ENCODE measurements at places on chromosomes 2 and 18.

- DNase-seq: no peak
These were observed 76.1 kb downstream of the MBP start for GRCh38 chr18:77056344-77057005.

- DNase-seq: peak; percentile 20
These were observed 1.0 kb downstream of the ZDBF2 start for GRCh38 chr2:206275312-206276055.

DNA sequence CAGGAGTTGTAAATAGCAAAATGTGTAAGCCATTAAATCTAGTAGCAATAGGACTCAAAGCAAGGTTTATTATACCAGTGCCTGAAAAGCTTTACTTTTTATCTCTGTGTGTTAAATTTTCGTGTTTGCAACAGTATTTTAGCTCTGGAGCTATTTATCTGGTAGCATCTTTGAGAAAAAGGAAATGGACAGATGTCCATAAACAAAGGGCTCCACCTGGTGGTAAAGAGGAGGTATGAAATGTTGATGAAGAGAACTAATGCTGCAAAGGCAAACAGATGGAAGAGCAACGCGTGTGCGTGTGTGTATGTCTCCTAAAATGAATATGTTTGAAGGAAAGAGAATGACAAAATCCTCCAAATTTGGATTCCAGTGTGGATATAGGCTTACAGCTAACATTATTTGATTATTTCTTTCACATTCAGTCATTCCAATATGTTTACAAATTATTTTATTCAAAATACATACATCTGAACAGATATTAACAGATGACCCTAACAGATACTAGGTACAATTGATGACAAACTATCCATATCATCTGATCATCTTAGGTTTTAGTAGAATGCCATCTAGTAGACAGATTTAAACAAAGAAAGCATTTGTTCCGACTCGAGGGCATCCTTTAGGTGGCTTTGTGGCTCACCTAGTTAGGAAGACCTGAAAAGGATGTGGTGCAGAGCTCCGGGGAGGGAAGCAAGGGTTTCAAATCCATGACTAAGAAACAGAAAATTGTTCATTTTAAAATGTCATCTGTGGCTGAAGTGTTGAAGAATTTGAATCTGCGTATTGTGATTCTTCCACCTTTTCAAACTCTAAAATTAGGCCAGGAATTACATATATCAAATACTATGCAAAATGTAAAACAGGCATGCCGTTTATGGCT, 383.3 kb downstream of the MTX2 start:
- DNase-seq: peak; percentile 76

GRCh38 chr2:20509770-20510490, 63.1 kb downstream of the RHOB start:
- DNase-seq: no peak

DNA sequence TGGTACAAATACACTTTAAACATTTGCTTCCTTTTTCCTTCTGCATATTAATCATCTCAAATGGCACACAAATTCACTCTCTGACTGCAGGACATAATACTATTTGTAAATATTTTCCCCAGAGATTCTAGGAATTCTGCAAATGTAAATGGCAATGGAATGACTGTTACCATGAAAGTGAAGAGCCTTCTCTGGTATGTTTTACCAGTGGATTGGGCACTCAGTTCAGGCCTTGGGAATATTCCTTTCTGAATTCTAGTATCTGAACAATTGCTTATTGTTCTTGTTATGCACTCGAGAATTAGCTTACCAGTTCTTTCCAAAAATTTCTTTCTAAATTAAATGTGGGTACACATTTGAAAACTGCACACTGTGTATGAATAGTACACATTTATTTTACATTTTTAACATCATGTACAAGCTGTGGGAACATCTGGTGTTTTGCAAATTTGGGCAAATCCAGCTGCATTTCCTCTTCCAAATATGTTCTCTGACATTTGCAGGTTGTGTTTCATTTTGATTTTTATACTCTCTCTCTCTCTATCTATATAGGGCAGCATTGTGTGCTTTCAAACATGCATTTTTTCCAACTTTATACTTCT, 289.1 kb downstream of the NBAS start:
- DNase-seq: no peak

DNA sequence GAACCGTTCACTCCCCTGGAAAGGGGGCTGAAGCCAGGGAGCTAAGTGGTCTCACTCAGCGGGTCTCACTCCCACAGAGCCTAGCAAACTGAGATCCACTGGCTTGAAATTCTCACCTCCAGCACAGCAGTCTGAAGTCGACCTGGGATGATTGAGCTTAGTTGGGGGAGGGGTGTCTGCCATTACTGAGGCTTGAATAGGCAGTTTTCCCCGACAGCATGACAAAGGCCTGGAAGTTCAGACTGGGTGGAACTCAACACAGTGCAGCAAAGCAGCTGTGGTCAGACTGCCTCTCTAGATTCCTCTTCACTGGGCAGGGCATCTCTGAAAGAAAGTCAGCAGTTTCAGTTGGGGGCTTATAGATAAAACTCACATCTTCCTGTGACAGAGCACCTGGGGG, 292.5 kb downstream of the NUP35 start:
- DNase-seq: no peak

GRCh38 chr2:22748909-22749308, 636.1 kb upstream of the KLHL29 start:
- DNase-seq: no peak

DNA sequence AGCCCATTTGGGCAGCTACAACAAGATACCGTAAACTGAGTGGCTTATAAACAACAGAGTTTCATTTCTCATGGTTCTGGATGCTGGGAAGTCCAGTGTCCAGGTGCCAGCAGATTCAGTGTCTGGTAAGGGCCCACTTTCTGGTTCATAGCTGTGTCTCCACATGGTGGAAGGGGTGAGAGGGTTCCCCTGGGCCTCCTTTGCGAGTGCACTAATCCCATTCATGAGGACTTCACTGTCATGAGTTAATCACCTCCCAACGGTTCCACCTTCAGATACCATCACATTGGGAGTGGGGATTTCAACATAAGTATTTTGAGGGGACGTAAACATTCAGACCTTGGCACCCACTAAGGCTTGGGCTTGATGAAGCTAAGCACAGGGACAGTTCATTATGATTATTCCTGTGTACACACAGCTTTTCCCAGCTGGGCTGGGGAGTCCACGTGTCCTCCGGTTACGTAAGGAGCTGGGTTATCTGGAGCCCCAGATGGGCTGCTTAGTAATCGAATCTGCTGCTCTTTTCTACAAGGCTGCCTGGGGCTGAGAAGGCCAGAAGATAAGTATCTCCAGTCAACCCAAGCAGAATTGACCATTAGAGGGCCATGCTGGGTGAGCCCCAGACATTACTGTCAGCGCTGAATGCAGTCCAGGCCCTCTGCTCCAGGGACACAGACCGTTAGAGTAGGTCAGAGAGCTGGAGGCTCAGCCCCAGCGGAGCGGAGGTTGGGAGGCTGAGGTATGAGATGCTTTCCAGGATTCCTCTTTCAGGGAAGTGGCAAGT, 42.7 kb downstream of the EPAS1 start:
- no peak for DNase-seq

DNA sequence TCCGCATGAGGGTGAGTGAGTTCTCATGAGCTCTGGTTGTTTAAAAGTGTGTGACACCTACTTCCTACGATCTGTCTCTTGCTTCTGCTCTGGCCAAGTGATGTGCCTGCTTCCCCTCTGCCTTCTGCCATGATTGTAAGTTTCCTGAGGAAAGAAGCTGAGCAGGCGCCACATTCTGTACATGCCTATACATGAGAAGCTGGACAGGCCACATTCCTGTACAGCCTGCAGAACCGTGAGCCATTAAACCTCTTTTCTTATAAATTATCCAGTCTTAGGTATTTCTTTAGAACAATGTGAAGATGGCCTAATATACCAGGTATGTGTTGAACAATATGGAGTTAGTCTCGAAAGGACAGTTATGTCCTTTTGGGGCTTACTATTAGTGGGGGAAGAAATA, 281.0 kb downstream of the ALK start:
- DNase-seq: no peak

DNA sequence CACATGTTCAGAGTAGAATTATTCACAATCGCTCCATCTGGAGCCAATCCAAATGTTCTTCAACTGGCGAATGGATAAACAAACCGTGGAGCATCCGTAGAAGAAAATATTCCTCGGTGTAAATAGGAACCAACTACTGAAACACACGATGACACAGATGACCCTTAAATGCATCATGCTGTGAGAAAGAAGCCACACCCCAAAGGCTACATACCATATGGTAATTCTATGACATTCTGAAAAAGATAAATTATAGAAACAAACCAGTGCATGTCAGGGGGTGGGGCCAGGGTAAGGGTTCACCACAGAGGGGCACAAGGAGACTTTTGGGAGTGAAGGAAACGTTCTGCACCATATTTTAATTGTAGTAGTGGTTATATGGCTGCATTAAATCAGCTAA, 312.2 kb upstream of the SMIM21 start:
- no peak for DNase-seq

- DNase-seq: no peak
These were observed 4.9 kb downstream of the TM4SF20 start for GRCh38 chr2:227374158-227374557.

- no peak for DNase-seq
These were observed 25.6 kb upstream of the RPE start for GRCh38 chr2:209976698-209977385.

DNA sequence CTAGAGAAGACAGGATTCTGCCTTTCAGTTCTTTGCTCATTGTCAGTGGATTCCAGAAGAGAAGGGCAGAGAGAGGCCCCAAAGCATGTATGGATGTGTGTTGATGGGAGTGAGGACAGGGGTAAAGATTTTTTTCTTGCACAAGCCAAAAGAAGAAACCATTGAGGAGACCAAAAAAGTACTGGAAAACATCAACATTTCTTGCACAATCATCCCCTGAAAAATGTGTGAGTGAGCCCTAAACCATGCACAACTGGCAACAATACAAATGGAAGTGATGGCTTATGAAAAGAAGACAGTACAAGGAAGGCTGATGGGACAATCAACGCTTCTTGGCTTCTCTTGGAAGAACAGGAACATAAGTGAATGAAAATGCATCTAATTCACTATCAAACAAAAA, 5.6 kb upstream of the SMAD7 start:
- DNase-seq: no peak

- DNase-seq: peak; percentile 41
These were observed 1.1 kb upstream of the MAT2A start for GRCh38 chr2:85537600-85538506.

- no peak for DNase-seq
These were observed 69.6 kb upstream of the CD28 start for GRCh38 chr2:203636588-203637470.

DNA sequence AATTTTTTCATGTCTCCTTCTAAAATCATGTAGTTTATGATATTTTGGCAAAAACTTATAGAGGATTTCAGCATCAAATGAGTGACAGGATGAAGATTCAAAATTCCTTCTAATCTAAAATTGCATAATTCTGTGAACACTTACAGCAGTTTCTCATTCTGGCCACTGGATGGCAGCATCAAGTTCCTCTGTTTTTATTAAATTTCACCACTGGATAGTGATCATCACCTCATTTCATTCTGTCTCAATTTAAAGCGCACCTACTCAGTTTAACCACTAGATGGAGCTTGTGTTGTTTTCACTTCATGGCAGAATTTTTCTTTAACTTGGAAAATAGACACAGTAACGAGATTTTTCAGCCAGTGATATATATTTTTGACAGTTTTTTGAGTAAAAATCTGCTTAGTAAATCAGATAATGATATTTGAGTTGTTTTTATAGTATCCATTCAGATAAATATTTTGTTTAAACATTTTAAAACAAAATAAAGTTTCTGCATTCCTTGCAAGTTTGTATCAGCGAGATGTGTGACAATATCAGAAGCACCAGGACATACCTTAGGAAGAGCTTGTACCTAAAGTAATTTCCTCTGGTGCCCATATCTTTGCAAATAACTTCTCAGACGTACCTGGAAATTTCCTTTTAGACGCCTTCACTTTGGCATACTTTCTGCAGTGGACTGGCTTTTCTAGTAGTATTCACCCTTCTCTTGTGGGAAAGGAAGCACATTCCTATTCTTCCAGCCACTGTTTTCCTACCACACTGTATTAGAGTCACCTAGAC, 94.7 kb upstream of the ARHGAP15 start:
- peak; percentile 35 for DNase-seq

DNA sequence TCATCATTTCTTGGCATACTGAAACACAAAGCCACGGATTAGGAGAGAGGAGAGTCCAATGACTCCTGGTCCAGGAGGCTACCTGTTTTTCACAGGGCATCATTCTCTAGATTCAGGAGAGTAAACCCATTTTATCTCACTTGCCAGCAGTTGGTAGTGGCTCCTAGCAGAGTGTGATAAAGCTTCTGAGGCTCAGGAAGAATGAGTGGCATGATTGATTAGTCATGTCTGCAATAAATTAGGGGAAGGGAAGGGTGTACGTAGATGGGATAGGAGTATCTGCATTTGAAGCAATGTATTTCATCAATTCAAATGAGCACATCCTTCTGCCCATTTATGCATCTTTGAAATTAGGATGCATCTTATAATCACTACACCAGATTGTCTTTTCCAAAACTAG, 31.1 kb upstream of the PNO1 start:
- no peak for DNase-seq

- DNase-seq: peak; percentile 7
These were observed 43.6 kb upstream of the MAP2 start for GRCh38 chr2:209380293-209380692.

GRCh38 chr18:3367491-3368091, 82.4 kb upstream of the TGIF1 start:
- no peak for DNase-seq

DNA sequence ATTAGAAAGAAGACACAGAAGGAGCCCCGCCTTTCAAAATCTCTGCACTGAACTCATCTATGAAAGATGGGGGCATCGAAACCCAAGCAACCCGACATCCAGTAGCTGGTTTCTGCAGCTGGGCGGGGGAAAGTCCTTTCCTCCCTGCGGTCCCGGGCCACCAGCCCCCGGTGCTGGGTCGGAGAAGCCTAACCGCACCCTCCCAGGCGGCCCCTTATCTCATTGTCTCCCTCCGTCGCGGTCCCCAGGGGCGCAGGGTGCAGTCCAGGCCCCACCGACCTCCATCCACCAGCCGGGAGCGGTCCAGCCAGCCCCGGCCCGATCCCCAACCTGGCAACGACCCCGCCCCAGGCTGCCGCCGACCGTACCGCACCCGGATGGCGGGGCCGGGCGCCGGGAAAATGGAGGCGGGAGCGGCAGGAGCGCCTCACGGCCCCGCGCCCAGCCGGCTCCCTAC, 452 bp downstream of the RAPH1 start:
- no peak for DNase-seq

GRCh38 chr18:30016179-30016578, 1026.4 kb downstream of the DSC3 start:
- DNase-seq: no peak
